Fibroblast of lung (primary cell): ENCODE measurements at places on chromosomes 12 and 14. TPM values are rescaled to one million over a fixed set of nuclear protein-coding genes. Genes with fewer than 3 reads are reported as not detected.

DNA sequence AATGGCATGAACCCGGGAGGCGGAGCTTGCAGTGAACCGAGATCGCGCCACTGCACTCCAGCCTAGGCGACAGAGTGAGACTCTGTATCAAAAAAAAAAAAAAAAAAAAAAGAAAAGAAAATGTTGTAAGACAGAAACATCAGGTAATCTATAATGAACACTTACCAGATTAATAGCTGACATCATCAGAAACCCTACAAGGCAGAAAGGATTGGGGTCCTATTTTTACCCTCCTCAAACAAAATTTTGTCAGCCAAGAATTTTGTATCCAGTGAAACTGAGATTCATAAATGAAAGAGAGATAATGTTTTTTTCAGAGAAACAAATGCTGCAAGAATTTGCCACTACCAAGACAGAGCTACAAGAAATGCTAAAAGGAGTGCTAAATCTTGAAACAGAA lies 14.1 kb downstream of the CLEC1A start:
- no peak overlapping the region for H3K4me3 ChIP-seq
- no peaks in the 10 kb centered on the region for H3K27me3 ChIP-seq
- no peaks in the 10 kb centered on the region for H3K36me3 ChIP-seq
- no peak overlapping the region for H3K27ac ChIP-seq

MRPL42 gene
- 68.0 and 70.1 TPM in 2 replicates for total RNA-seq

DNA sequence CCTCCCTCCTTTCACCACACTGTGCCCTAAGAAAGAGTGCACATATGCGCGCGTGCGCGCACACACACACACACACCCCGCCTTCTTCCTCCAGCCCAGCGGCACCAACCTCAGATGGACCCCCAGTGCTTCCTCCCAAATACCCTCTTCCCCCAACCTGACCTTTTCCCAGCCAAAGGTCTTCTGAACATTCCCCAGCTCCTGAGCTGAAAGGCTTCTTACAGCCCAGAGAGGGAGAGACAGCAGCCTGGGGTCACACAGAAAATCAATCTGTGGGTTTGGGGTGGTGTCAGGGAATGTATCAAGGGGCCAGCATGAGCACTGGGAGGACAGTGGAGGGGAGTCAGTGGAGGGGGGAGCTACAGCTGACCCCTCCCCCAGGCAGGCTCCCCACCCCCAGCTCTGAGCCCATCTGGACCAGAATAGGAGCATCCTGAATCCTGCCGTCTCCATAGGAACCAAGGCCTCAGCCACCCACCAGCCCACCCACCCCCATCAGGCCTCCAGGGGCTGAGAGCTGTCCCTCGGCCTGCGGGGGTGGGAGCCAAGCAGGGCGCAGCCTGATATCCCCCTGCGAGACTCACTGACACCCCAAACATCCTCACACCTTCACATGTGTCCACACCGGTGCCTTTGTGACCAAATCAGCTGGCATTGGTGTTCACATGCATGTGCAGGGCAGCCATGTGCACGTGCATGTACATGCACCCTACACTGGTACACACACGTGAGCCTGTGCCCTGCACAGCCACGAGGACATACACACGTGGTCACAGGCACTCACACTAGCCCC lies 5.7 kb downstream of the RASAL1 start:
- H3K4me1 ChIP-seq: no peaks in the 10 kb centered on the region
- H3K4me3 ChIP-seq: no peak overlapping the region
- H3K27ac ChIP-seq: no peak overlapping the region
- H3K36me3 ChIP-seq: no peaks in the 10 kb centered on the region

CLEC14A gene
- 2.6 and 5.3 TPM in 2 replicates for total RNA-seq

GRCh38 chr12:61758661-61759060 lies 501.5 kb upstream of the USP15 start:
- H3K36me3 ChIP-seq: no peaks in the 10 kb centered on the region
- DNase-seq: no peak
- no peaks in the 10 kb centered on the region for H3K27me3 ChIP-seq

DNA sequence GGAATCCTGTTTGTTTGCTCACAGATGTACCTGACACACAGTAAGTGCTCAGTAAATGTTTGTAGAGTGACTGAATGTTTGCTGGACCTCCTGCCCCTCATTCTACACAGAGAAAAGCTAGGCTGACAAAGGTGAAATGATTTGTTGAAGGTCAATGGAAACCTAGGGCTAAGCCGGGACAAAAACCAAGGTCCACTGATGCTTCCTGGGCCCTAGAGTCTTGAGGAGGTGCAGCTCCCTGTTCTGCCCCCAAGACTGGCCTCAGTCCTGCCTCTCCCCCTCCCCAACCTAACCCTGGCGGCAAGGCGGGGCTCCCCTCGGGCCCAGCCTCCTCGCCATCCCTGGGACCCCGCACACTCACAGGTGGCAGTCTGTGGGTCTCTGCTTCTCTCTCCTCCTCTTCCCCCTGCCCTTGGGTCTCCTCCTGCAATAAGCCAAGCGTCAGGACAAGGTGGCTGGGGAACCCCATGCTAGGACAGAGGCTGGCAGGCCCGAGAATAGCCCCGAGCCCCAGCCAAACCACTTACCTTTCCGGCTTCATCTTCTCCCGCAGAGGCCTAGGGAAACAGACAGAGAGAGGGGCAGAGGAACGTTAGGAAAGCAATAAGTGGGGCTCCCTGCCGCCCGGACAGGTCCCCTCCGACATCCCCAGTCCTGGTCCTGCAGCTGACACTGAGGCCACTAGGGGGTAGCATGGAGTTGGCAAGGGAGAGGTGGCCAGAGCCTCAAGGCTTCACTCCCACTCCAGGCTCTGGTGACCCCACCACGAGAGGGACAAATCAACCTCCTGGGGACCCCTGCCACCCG lies 9.3 kb downstream of the PGF start:
- H3K36me3 ChIP-seq: no peaks in the 10 kb centered on the region
- no peaks in the 10 kb centered on the region for H3K27me3 ChIP-seq

DNA sequence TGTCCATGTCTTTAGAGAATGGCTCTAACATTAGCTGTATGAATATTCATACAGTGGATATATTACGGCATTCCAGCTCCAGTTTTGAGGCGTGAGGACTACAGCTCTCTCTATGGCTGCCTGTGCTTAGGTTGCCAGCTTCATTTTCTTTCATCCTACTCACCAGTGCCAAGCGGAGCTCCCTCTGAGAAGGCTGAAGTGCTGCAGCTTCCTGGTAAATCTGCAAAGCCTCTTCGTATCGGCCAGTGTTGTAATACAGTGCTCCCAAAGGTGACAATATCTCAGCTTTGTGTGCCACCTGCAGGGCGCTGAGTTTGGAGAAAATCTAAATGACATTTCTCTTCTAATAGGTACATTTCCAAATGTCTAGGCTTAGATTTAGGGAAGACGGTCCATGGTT lies 19.8 kb upstream of the OVCH1 start:
- no peaks in the 10 kb centered on the region for H3K4me1 ChIP-seq
- DNase-seq: no peak
- no peak overlapping the region for H3K4me3 ChIP-seq
